ENCODE measurements at places on chromosomes 2 and 18.
A peak's percentile ranks its signal among the peaks of the same experiment; 100 is the strongest.

- DNase-seq: no peak
These were observed 85.7 kb downstream of the COPS8 start for GRCh38 chr2:237171396-237171795.

- DNase-seq: no peak
These were observed 13.5 kb upstream of the IGFBP2 start for GRCh38 chr2:216619411-216620393.

DNA sequence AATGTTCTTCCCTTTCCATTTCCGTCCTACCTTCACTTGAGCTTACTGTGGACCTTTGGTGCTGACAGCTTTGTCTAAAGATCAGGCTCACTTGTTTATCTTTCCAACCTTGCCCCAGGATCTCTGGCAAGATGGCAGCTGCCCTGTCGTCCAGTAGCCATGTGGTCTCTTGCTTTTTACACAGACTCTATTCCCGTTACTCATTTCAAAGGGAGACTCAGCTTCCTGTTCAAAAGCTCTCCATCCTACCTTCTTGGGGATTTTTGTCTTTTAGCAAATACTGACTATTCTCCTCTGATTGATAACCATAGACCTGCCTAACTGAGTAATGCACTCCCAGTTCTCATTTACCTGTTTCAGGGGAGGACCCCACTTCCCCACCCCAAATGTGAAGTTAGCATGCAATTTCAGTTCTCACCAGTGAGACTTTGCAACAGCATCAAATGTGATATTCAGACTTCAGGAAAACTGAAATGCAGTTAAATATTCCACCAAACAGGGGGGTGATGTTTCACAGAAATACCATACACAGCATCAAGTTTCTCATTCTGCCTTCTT is 184.4 kb downstream of the MYO3B start:
- DNase-seq: no peak

- no peak for DNase-seq
These were observed 328.6 kb downstream of the CDH2 start for GRCh38 chr18:27848336-27848735.

GRCh38 chr2:176035013-176035691 is 33.1 kb upstream of the LNPK start:
- no peak for DNase-seq

GRCh38 chr2:226063704-226064440 is 664.4 kb downstream of the NYAP2 start:
- no peak for DNase-seq

GRCh38 chr2:148021059-148021861 is at the start of gene MBD5:
TSS of gene MBD5 (plus strand) at chr2:148021091.
- peak; percentile 46 for DNase-seq

- no peak for DNase-seq
These were observed 65.6 kb downstream of the IRS1 start for GRCh38 chr2:226733927-226734564.

GRCh38 chr2:206274434-206275311 is at the start of gene ZDBF2:
TSS of gene ZDBF2 (plus strand) at chr2:206274663. CDS start at chr2:206281850, 7,187 bp downstream.
- DNase-seq: peak; percentile 73

DNA sequence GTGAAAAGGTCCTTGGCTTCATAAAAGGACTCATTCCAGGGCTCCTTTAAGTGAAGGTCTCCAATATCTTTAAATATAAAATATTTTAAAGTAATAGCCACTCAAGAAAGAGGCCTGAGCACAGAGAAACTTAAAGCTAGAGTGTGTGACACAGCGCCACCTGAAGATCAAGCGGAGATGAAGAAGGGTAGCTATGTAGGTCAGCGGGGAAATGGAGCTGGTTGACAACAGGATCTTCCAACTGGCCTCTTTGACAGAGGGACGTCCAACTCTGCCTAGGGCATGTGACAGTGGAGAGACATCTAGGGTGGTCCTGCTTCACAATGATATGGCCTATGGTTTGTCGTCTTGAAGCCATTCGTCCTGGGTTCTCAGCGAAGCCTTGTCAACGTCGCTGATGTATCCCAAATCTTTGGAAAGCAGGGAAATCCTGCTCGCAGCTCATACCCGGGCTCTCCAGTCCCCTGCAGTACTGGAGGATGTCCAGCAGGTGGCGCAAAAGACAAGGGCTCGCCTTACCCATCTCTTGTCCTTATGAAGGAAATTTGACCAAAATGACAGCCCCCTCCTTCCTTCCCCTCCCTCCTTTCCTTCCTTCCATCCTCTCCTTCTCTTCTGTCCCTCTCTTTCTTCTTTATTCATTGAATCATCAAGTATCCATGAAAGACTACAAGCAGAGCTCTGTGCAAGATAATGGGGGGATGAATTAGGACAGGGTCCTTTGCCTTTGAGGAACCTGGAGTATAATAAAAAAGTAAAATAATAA is 59.6 kb downstream of the LONRF2 start:
- DNase-seq: peak; percentile 74

DNA sequence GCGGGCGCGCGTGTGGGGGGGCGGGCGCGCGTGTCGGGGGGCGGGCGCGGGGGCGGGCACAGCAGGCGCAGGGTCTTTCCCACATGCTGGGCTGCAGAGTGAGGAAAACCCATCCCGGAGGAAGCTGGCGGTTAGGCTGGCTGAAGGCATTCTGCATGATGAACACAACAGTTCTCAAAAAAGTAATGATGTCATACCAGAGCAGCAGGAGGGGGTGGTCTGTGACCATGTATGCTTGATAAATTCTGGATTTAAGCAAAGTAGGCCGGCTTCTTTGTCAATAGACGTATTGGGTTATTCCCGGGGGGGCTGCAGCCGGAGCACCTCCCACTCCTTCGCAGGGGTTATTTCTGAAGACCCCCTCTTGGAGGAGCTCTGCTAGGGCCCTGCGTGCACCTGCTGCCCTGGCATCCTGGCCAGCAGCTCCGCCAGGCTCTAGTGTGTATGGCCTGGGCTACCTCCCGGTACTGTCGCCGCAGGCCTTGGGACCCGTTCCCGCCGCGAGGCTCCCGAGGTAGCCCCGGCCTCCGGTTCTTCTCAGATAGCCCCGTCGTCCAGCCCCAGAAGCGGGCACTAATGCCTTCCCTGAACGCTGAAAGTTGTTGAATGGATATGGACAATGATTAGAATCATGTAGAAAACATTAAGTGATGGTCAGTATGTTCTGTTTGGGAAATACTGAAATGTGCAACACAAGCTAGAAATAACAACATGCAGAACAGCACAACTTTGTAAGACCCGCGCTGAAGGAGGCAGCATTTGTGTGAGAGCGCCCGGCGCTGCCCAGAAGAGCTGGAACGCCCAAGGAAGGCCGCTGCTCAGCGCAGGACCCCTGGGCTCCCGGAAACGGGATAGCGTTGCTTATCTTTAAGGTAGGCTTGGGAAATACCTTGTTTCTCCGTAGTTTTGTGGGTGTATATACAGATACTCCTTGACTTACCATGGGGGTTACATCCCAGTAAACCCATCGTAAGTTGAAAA is 101.4 kb upstream of the RAB6C start:
- DNase-seq: no peak

DNA sequence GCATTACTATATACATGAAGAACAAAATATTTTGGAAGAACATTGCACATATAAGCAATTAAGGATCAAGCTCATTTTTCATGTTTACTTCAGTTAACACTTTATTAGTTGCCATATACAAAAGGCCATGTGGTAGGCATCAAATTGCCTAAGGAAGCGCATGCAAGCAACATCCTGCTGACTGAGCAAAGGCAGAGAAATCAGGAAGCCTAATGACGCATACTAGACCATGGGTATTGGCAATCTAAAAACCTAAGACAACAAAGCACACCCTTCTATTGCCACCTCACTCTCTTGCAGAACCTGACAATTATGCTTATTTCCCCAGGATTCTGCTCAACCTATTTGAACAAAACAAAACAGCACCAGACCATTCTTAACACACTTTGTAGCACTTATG is 171.9 kb downstream of the STK39 start:
- no peak for DNase-seq

DNA sequence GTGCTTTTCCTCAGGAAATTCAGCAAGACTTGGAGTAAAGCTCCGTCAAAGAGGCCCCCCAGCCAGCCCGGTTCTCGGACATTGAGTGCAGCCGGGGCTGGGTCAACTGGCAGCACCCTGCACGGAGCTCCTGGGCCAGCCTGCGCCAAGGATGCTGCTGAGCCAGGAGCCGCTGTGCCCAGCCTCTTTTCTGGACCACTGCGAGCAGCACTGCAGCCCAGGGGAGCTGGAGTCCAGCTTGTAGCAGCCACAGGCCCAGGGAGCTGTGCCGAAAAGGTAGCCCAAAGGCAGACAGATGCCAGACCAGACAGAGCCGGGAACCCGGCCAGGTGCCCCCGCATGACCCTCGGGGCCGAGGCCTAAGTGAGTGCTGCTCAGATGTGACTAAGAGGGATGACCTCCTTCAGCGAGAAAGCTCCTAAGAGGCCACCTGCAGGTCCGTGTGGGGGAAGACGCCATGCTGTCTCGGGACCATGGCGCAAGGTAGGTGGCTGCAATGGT is 7.3 kb downstream of the CLHC1 start:
- DNase-seq: peak; percentile 11

GRCh38 chr18:74597034-74597661 is 522 bp upstream of the ZNF407 start:
- DNase-seq: peak; percentile 77

GRCh38 chr2:231163011-231163410 is 35.4 kb upstream of the ARMC9 start:
- DNase-seq: no peak

DNA sequence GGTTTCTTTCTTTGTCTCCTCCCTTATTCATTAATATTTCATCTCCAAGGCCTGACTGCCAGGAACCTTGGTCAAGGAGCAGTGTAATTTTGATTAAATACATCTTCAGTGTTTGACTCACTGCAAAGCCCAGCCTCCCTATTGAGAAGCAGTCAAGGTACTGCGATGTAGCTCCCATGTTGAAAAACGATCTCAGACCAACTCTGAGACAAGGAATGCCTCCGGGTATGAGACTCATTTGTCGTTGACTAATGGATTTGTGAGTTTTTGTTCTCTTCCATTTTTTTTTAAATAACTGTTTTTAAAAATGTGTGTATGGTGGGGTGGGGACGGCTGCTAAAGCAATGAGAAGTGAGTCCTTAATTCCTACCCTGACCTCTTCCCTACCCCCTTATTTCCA is 361.6 kb downstream of the SOX11 start:
- DNase-seq: no peak

DNA sequence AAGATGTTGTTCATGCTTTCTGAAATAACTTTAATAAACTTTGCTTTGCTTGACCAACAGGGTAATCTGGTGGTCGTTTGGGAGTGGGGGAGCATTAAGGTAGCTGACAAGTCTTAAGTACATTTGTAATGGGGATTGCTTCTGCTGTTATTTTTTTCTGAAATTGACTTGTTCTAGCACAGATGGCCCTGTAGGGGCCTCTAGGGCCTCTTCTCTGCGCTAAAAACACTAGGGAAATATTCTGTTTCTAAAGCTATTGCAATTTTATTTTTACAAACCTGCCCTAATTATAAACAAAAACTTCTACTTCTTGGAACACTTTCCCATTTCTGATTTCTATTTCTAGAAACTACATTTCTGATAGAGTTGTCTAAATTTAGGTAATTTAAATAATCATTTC is 191.3 kb upstream of the KCNJ3 start:
- no peak for DNase-seq

- no peak for DNase-seq
These were observed 202.8 kb upstream of the THUMPD2 start for GRCh38 chr2:39981883-39982311.

- no peak for DNase-seq
These were observed 268.5 kb upstream of the ZSWIM2 start for GRCh38 chr2:187117483-187117882.

- DNase-seq: no peak
These were observed 42.0 kb downstream of the PARD6G start for GRCh38 chr18:80205294-80205693.

DNA sequence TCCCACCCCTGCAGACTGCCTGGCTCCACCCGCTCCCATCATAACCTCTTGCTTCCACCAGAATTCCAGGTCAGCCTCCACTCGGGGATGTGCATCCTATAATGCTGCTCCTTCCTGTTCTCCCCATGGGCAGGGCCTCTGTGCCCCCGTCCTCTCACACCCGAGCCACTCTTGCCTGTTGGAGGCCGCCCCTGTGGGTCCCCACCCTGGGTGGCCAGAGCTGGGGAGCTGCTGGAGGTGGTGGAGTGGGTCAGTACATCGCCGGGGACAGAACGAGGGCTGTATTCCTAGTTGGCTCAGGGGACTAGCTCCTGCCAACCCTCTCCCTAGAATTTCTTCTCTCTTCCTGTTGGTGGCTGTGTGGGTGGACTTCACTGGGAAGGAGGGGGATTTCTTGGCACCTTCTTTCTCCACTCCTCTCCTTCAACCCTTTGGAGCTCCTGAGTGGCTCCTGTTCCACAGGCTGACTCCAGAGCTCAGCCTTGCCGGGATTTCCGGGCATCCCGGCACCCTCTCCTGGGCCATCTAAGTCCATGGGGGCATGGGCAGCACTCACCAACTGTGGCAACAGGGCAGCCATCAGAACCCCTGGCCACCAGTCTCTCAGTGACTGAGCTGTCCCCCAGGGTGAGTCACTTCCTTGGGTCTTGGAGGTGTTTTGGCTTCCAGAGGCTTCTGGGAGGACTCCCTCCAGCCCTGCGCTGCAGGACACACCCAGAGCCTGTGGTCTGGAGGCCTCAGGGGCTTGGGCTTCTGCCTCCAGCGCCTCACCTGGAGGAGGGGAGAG is 88.2 kb upstream of the MCFD2 start:
- DNase-seq: no peak

- peak; percentile 29 for DNase-seq
These were observed 647 bp downstream of the PSME4 start for GRCh38 chr2:53969968-53970723.

DNA sequence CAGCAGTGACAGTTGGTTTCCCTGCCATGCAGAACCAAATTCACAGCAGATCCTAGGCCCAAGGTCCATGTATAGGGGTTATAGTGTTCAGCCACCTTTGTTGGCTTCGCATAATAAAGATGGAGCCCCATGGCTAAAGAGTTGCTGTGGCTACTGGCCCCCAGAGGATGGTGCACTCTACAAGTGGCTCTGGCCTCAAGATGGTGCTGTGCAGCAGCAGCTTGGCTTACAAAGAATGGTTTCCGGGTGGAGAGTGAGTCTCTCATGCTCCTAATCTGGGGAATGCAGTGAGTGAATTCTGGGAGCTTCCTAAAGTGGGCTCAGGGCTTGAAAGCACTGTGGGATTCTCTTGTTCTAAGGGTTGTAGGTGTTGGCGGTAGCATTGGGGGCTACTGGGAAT is 1199.7 kb downstream of the CNTNAP5 start:
- DNase-seq: no peak

GRCh38 chr2:105257981-105258380 is 16.4 kb downstream of the GPR45 start:
- DNase-seq: no peak

DNA sequence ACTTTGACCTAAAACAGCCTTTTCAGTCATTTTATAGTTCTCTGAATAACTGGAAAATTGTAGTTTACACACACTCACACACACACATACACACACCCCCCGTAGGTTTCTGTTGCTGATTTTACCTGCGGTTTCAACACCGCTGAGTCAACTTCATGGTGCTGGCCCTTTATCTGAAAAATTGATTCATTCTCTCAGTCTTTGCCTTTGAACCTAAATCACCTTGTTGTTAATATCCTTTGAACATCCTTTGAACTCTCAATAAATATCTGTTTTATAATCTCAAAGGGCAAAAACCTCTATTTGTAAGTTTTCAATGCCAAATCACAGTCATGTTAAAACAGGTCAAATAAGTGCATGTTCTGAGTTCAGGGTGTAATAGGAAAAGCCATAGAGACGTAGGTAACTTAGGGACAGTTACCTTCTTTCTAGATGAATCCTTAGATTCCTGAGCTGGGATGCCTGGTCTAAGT is 109.0 kb upstream of the BZW1 start:
- no peak for DNase-seq

Measured in endothelial cell (in vitro differentiated cells).